Vagina (tissue), 2 donors: ENCODE measurements at places on chromosomes 3 and 15. TPM values are rescaled to one million over a fixed set of nuclear protein-coding genes. Genes with fewer than 3 reads are reported as not detected.

- no peak for DNase-seq
Observed at GRCh38 chr3:157058392-157059071, 101.4 kb downstream of the CCNL1 start.

GRCh38 chr3:111681661-111682426 is 86.7 kb upstream of the ZBED2 start:
- no peak for DNase-seq

- no peak for DNase-seq
Observed at GRCh38 chr15:56252386-56252785, 8.7 kb upstream of the RFX7 start.

GRCh38 chr15:66237513-66238235 is 15.9 kb downstream of the MEGF11 start:
- no peak for DNase-seq

- DNase-seq: no peak
Observed at GRCh38 chr3:149957361-149958125, 13.2 kb downstream of the PFN2 start.

DNA sequence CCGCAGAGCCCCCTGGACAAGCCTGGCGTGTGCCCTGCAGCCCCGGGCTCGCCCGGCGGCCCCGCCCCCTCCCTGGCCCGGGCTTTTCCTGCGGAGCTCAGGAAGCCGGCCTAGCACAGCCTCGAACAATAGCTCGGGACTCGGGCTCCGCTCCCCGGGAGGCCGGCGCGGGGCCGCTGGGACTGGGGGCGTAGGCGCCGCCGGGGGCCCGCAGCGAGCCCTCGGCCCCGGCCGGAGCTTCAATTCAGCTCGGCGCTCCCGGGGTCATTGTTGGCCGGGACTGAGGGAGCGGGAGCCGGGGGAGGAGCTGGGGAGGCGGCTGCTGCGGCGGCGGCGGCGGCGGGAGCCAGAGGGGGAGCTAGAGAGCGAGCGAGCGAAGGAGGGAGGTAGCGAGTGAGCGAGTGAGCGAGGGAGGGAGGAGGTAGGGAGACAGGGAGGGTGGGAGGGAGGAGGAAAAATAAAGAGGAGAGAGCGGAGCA is 41.0 kb upstream of the ROPN1 start:
- no peak for DNase-seq

GRCh38 chr3:140695361-140696061 is 17.6 kb downstream of the TRIM42 start:
- DNase-seq: no peak

DNA sequence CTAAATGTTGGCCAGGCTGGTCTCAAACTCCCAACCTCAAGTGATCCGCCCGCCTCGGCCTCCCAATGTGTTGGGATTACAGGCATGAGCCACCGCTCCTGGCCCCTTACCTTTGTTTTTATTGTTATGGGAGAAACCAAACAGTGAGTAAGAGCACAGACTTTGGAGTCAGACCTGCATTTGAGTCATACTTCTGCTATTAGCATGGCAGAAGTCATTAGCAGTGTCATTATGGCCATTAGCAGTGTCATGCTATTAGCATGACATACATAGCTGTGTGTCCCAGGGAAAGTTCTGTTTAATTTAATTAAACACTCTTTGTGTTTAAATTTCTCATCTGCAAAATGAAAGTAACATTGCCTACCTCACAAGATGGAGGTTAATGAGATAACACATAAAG is 54.8 kb downstream of the SQOR start:
- DNase-seq: no peak

GRCh38 chr15:48336940-48337339 is 5.7 kb downstream of the DUT start:
- DNase-seq: no peak

DNA sequence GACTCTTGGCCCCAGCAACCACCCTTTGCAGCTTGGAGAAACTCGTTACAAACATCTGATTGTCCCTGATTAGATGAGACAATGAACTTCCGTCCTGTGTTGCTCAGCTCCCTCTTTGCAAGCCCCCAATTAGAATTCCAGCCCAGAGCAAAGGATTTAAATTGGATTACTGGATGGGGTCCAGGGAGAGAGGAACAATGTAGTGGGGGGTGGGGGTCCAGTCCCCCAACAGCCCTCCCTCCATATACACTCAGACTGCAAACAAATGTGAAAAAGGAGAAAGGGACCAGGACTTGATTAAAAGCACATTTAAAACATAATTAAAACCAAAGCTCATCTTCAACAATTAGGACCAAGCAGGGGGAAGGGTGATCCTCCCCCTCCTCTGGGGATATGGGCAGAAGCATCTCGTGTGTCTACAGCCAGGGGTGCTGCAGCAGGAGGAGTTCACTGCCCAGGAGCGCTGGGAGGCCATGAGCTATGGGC is 71.7 kb upstream of the TMEM115 start:
- no peak for DNase-seq

GRCh38 chr15:74333662-74334061 is 33.8 kb downstream of the CYP11A1 start:
- DNase-seq: no peak

GRCh38 chr3:11698326-11699082 is 54.8 kb upstream of the VGLL4 start:
- DNase-seq: no peak

GRCh38 chr3:141093397-141093796 is 42.2 kb downstream of the SPSB4 start:
- no peak for DNase-seq

DNA sequence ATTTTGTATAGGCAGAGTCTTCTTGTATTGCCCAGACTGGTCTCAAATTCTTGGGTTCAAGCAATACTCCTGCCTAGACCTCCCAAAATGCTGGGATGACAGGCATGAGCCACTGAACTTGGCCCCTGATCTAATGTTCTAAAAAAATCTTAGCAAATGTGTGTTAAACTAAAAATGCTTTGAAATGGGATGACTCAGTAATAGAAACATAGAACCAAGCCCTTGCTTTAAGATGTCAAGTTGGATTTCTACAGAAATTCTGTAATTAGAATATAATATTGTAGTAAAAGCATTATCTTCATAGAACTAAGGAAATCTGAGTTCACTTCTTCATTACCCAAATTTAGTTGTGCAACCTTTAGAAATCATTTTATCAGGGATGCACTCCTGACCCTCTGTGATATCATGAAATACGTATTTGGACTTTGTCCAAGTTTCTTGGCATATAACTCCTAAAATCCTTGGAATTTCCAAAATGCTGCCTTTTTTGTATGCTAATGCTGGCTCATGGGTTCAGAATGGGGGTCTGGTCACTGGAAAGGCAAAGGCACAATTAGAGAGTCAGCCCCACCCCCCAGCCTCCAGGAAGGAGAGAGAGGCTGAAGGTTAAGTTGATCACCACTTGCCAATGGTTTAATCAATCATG is 217.3 kb downstream of the TP63 start:
- no peak for DNase-seq

- DNase-seq: no peak
Observed at GRCh38 chr15:99477791-99478471, 87.9 kb upstream of the MEF2A start.

GRCh38 chr15:68421115-68421551 is 10.8 kb downstream of the ITGA11 start:
- DNase-seq: peak; percentile 43

GRCh38 chr3:9238721-9239295 is 10.6 kb downstream of the SRGAP3 start:
- no peak for DNase-seq

GRCh38 chr15:71344316-71344715 is 229.0 kb downstream of the THSD4 start:
- no peak for DNase-seq

GRCh38 chr3:29493109-29493508 is 212.2 kb downstream of the RBMS3 start:
- DNase-seq: no peak

- DNase-seq: no peak
Observed at GRCh38 chr3:128473180-128473519, 6.5 kb upstream of the DNAJB8 start.

DNA sequence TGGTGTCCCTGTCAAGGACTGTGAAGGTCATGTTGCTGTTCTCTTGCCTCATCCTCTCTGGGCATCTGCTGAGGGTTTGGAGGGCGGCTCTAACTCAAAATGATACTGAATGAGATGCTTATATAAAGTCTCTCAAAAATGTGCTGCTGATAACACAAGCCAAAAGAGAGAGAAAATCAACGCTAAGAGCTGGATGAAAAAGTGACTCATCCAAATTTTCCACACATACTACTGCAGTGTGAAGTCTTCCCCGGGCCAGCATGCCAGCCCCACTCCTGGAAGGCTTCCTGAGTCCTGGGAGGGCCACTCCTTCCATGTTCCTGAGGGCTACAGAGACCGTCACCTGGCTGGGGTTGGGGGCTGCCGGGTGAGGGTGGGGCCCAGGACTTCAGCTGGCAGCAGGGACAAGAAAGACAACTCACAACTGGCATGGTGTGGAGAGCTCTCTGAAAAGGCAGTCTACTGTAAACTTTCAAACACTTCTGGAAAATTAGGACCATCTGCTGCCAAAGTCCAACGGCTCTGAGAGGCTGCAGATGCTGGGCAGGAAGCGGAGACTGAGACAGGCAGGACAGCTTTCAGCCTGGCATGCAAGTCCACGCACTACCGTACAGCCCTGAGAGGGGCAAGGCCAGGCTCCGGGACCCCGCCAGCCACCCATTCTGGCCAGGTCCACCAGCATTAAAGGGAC is 200.3 kb downstream of the ADAMTS17 start:
- DNase-seq: no peak

DNA sequence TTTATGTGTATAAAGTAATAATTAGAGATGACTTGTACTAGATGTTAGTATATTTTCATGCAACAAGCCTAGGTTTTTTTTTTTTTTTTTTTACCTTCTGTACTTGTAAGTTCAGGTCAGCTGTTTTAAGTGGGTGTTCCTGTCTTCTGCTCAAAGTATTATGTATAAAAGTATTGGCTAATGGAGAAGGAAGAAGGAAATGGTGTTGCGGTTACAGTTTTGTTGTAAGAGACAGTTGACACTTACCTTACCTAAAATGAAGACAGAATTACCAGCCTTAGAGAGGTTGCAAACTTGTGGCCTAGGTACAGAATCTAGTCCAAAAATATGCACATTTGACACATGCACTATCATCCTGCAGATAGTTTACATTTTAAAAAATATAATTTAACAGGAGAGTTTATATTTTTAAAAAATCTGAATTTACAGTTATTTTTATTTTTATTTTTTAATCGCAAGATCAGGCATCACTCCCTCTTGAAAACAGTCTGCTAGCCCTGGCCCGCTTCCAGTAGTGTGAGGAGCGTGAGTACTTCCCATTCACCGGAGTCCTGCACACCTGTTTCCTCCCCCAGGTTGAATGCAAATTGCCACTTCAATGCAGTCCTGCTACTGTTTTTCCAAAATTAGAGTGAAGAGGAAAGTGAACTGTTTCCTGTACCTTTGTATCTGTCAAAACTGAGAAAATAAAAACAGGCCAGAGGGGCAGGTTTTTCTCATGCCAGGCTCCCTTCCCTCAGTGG is 224.3 kb upstream of the SOX2 start:
- no peak for DNase-seq

- no peak for DNase-seq
Observed at GRCh38 chr3:72320955-72321303, 527.3 kb downstream of the SHQ1 start.

DNA sequence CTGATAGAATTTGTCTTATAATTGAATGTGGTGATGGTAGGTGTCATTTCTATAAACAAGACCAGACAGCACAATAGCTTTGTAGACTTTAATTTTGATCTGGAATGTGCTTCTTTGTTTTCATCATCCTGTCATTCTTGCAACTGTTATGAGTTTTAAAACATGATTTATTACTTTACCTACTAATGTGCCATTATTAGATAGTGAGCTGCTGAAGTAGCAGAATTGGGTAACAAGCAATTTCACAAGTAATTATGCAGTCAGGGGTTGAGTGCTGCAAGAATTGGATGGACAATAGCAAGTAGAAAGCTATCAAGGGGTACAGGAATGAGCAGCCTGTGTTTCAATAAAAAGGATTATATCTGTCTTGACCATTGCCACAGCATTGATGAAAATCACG is 975.6 kb downstream of the ROBO1 start:
- no peak for DNase-seq

DNA sequence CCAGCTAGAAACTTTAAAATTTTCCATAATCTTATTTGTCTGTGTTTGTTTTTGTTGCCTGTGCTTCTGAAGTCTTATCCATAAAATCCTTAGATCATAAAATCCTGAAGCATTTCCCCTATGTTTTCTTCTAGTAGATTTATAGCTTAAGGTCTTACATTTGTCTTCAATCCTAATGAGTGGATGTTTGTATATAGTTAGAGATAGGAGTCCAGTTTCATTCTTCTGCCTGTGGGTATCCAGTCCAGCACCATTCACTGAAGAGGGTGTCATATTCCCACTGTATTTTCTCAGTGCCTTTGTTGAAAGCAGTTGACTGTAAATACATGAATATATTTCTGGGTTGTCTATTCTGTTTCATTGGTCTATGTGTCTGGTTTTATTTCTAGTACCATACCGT is 44.8 kb upstream of the SPSB4 start:
- DNase-seq: no peak

DNA sequence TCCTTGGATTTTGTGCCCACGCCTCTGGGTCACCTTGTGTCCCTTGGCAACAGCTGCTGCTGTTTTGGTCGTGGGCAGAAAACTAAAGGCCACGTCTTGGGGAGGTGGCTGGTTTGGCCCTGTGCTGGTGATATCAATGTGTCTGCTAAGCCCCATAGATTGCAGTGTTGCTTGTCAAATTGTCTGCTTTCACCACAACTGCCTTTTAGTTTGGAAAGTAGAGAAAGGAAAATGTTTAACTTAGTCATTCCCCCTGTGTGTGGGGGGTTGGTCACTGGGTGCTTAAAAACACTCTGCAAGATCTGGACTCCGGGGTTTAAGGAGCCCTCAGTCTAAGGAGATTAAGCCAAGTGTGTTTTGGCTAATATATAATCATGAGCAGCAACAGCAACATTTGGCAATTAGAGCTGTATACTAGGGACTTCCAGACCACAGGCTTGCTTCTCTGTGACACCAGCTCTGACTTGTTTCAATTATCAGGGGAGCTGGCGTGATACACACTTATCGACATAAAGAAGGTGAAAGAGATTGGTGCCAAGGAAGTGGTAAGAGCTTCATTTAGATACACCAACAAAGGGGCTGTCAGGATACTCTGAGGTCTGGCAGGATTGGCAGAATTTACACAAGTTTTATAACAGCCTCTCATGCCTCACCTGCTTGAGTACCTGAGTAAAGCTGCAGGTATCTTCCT is 3.5 kb downstream of the SMAD3 start:
- DNase-seq: no peak

ROPN1 gene
- not detected for total RNA-seq

SLC2A2 gene
- not detected for total RNA-seq

SMAD6 gene
- total RNA-seq: 28.5 TPM

GABPB1 gene
- 13.3 TPM for total RNA-seq

MUSTN1 gene
- total RNA-seq: 30.2 TPM

SERPINI2 gene
- total RNA-seq: not detected

NR2E3 gene
- 0.98 TPM for total RNA-seq

SLC22A13 gene
- total RNA-seq: not detected

ERC2 gene
- total RNA-seq: 1.2 TPM

RHCG gene
- 1,938 TPM for total RNA-seq

SEMA3G gene
- 8.3 TPM for total RNA-seq
